ENCODE measurements at places on chromosomes 5 and 9. TPM values are rescaled to one million over a fixed set of nuclear protein-coding genes. Genes with fewer than 3 reads are reported as not detected.

- DNase-seq, result peak; percentile 91
Observed at GRCh38 chr9:84711398-84711777, 41.9 kb downstream of the NTRK2 start.

DNA sequence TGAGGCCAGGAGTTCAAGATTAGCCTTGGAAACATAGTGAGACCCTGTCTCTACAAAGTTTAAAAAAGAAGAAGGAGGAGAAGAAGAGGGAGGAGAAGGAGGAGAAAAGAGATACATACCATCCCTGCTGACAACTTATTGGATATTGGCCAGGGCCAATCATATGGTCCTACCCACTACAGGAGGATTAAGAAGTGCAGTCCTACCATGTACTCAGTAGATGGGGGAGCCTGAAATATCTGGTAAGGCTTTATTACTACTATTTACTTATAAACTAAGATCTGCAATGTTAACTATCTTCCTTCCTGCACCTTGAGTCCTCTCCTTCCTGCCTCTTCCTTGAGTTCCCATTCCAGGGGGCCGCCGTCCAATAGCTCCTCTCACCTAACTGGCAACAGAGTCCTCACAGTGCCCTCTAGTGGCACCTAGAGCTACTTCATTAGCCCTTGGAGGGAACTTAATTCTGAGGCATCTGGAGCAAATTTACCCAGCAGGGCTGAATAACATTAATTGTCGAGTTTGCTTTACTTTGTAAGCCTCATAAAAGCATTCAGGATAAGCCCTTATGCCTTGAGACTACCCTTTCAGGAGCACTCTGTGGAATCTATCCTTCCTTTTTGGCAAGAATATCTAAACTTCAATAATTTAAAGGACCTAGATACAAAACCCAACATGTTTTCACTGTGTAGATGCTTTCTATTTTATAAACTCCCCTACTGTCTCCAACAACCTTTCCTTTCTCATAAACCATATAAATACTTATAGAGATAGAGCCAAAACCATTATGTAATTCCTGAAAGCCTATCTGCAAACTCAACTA is 39.1 kb upstream of the RANBP6 start:
- peak; percentile 74 for DNase-seq

GRCh38 chr5:180603076-180603594 is 11.8 kb upstream of the SCGB3A1 start:
- no peak for DNase-seq

PDE6A gene
- 0.10 TPM for total RNA-seq

- DNase-seq, result no peak
Observed at GRCh38 chr5:155025895-155026294, 12.3 kb downstream of the KIF4B start.

- DNase-seq, result no peak
Observed at GRCh38 chr5:126883564-126884245, 106.8 kb downstream of the LMNB1 start.

DNA sequence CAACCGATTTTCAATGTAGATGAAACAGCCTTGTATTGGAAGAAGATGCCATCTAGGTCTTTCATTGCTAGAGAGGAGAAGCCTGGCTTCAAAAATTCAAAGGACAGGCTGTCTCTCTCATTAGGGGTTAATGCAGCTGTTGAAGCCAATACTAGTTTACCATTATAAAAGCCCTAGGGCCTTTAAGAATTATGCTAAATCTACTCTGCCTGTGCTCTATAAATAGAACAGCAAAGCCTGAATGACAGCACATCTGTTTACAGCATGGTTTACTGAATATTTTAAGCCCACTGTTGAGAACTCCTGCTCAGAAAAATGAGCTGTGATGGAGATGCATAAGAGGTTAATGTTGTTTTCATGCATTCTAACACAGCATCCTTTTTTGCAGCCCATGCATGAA is 188.5 kb downstream of the TRIM32 start:
- no peak for DNase-seq

DNA sequence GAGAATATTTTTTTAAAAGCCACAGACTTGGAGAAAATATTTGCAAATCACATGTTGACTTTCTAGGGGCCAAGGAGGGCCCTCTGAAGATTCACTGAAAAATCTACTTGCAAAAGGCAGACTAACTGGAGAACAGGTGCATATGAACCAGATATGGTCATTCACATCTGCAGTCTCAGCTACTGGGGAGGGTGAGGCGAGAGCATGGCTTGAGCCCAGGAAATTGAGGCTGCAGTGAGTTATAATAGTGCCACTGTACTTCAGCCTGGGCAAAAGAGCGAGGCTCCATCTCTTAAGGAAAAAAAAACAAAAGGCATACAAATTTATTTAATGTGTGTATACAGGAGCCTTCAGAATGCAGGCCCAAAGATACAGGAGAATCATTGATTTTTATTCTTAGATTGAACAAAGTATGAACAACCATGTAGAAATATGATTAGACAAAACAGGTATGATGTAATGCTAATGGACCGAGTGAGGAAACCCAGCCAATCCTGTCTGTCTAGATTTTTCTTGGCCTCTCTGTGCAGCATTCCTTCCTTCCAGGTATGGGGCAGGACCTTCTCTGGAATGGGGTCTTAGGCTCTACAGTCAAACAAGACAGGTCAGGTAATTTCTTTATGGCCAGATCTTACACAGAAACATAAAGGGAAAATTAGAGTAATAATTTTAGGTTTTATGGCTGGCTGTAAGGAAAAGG is 15.3 kb upstream of the SLC27A6 start:
- DNase-seq, result no peak

- no peak for DNase-seq
Observed at GRCh38 chr9:120983259-120983837, 56.8 kb upstream of the TRAF1 start.

DNA sequence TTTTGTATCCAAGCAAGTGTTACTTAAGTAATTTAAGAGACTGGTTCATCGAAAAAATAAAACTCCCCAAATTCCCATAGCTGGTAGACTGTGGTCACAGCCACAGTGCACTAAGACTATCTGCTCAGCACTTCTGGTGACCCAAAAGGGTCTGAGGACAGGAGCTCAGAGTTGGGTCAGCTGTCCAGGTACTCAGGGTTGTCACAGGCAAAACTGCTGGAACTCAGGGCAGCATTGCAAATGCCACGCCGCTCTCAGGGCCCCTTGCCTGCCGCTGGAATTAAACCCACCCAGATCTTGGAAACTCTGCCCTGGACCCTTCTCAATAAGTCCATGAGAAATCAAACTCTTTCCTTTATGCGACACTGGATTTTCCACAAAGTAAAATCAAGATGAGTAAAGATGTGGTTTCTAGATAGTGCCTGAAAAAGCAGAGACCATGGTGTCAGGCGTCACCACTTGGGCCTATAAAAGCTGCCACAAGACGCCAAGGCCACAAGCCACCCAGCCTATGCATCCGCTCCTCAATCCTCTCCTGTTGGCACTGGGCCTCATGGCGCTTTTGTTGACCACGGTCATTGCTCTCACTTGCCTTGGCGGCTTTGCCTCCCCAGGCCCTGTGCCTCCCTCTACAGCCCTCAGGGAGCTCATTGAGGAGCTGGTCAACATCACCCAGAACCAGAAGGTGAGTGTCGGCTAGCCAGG is at the start of gene IL13:
TSS of gene IL13 (plus strand) at position 498 of the 705 bp plus-strand sequence. CDS start at position 512, 14 bp downstream.
- DNase-seq, result no peak

All from renal cortical epithelial cell (primary cell).